Activated CD4-positive, alpha-beta T cell treated with anti-CD3 and anti-CD28 coated beads, Interleukin-2, amount 50 U/mL, for 1 hour (primary cell): ENCODE measurements at places on chromosomes 6 and 20.

GRCh38 chr6:150672800-150673199 lies 73.1 kb downstream of the PLEKHG1 start:
- no peak for DNase-seq

DNA sequence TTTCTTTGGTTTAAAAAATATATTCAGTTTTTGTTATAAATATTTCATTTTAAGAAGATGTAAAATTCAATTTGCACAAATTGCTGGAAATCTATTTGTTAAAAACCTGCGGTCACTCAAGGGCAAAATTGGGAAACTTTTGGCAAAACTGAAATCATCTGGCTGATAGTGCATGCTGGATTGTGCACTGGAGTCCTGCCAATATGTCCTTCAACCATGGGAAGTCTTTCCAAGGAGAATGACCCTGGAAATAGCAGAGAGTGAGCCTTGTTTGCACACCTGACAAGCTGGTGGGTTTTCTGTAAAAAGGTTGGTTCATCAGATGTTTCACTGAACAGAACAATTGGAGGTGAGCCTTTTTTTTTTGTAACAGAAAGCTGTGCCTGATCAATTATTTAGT lies 413.5 kb downstream of the BTBD3 start:
- no peak for DNase-seq

DNA sequence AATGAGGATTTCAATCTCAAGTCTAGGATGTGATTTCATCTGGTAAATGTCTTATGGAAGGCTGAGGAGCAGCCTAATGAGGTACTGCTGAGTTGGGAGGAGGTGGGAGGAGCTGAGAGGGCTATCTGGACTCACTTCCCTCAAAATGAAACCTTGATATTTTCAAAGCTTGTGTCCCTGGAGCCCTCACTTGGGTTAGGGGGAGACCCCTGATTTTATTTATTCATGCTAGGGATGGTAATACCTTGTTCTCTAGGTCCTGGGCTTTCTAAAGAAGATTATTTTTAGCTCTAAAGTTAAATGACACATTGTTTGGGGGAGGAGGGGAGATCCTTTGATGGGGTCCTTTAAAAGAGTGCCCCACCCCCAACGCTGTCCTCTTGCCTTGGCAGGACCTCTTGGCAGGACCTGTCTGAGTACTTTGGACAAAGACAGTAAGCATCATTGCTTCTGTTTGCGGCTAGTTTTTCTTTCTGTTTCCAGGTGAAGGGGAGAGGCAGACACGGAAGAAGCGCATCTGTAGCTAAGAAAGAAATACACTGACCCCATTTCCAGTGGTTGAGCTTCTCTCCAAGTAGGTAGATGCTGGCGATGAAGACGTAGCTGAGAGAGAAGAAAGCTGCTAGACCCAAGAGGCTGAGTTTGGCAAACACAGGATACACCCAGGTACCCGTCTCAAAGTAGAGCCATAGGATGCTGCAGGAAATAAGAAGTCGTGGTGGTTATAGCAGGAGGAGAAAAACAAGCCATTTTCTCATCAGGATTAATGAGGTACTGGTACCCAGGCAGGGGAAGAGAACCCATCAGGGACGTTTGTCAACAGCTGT lies 55.6 kb downstream of the ADTRP start:
- no peak for DNase-seq

DNA sequence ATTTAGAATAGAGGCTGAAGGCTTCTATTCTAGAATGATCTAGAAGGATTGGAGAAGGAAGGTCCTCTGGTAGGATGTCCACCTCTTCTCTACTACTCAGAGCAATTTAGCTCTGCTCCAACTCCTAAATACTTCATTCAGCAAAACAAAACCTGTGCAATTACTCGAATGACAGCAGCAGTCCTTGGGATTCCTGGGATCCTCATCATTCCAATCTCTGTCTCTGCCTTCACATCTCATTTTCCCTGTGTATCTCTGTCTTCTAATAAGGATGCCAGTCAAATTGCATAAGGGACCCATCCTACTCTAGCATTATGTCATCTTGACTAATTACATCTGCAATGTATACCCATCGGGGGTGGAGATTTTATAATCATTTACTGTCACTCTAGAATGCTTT lies 5.5 kb upstream of the AIG1 start:
- no peak for DNase-seq

DNA sequence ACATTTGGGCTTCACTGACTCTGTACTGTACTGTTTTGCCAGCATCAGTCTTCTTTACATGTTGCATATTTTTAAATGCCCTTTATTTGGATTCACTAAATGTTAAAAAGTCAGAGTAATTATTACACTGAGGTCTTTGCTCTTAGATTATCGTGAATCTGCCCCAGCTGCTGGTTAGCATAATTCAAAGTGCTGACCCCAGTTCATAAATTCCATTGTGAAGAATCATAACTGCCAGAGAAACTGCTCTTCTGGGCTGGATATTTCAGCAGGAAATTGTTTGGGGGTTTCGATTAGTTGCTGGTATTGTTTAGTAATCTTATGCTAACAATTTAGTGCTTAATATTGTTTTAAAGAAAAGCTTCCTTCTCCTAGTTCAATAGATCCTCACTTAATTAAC lies 682.1 kb upstream of the MAP3K7 start:
- no peak for DNase-seq

DNA sequence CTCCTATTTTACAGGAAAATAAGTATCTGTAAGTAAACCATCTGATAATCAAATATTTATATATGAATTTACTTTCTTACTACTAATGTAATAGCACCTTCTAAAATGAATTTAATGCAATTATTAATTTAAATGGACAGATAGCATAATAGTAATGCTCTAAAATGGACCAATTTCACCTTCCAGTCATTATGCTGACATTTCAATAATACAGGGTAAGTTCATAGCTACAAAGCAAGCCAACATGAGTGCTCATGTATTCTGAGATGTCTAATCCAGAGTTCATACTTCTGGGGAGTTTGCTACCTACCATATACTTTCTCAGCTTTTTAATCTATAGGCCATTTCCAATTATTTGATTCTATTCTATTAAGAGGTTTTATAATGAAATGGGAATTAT lies 11.6 kb downstream of the ENPP5 start:
- DNase-seq, result no peak

- no peak for DNase-seq
Observed at GRCh38 chr6:113121571-113121970, 735.6 kb upstream of the MARCKS start.

GRCh38 chr6:42374018-42374669 lies 77.6 kb downstream of the TRERF1 start:
- no peak for DNase-seq

- DNase-seq, result no peak
Observed at GRCh38 chr20:22449188-22449973, 135.0 kb downstream of the FOXA2 start.

GRCh38 chr6:139313784-139314545 lies 22.2 kb upstream of the TXLNB start:
- no peak for DNase-seq

DNA sequence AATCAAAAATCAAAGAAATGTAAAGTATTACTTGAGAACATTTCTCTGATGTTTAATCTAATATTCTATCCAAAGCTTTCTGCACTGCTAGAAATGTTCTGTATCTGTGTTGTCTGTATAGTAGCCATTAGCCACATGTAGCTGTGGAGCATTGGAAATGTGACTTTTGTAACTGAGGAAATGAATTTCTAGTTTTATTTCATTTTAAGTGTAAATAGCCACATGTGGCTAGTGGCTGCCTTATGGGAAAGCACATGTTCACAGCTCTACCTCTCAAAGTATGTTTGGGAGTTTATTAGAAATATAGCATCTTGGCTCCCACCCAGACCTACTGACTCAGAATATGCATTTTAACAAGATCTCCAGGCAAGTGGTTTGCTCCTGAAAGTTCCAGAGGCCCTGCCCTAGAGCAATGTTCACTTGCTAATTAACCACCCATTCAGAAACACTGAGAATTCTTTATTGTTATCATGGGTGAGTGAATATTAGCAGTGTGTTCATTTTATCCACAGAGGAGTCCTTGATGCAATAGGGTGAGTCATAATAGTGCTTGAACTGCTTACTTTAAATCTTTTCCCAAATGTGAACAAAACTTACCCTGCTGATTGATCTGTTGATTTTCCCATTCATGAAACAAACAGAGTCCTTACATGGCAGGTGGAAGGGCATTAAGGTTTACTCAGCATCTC lies 282.7 kb downstream of the PLCB1 start:
- DNase-seq, result no peak

- no peak for DNase-seq
Observed at GRCh38 chr6:49457771-49458170, 5.3 kb downstream of the MMUT start.

GRCh38 chr20:46605978-46606816 lies 45.1 kb downstream of the SLC13A3 start:
- DNase-seq, result no peak

DNA sequence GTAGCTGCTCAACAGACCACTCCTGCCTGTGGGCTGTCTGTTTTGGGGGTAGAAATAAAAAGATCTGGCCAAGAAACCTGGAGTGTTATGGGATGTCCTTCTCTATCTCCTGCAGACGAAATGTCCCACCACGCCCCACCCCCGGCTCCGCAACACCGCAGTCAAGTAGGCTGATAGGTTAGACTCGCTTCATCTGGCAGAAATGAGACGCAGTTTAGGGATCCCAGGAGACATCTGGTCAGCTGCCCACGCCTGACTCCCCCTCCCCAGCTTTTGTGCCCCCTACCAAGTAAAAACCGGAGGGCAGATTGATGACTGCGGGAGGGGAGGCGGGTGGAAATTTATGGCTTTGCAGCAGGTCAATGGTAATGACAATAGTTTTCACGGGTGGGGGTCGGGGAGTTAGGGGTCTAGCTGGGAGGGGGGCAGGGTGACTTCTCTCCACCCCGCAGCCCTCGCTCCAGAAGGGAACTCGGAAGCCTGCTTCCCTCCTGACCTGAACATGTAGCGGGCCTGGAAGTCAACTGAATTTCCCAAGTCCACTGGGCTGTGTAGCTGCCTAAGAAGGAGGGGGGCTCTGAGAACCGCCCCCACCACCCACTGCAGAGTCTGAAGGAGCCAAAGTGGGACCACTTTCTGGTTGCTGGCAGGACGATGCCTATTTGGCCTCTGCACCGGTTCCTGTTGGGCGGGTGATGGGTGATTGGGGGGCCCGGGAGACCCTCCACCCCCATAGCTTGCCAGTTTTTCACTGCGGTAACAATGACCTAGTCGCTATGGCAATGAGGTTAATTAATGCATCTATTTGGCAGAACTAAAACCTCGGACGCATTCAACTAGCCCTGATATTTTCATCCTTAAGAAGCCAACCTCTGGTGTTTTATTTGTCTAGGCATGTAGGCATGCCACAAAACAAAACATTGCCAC lies 25.7 kb downstream of the PMEPA1 start:
- DNase-seq, result no peak

GRCh38 chr20:11607047-11607446 lies 310.6 kb upstream of the BTBD3 start:
- DNase-seq, result no peak

DNA sequence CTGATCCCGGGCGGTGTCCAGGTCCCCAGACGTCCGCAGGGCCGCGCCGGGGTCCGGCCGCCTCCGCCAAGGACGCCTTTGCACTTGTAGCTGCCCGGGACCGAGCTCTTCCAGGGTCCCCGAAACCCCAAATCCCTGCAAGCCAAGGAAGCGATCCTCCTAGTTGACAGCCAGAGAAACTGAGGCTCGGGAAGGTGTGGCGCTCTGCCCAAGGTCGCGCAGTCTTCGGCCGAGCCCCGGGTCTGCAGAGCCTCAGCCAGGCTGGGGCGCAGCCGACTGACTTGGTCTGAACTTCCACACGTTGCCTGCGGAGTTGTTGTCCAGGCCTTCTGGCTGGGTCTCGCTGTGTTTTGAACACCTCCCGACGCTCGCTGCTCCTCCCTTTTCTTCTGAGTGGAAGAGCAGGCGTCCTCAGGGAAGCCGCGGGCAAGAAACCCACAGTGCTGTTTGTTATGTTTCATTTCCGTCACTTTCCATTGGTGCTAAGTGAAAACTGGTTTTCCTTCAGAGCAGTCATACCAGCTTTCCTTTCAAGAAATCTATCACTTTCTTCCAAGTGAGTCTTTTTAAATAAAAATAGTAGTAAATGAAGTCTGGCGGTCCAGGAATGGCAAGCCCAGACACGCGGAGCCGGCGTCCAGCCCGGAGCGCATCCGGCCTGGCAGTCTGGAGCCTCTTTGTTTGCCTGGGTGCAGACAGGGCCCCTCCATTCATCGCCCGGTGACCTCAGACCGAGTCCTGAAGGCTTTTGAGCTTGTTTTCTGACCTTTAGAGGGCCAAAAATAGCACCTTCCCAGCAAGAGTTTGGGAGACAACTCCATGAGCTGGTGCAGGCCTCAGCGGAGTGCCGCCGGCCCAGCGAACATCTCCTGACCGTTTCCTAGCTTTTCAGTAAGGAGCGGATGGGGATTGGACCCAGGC lies 698 bp downstream of the FAM210B start:
- DNase-seq, result peak; percentile 6

DNA sequence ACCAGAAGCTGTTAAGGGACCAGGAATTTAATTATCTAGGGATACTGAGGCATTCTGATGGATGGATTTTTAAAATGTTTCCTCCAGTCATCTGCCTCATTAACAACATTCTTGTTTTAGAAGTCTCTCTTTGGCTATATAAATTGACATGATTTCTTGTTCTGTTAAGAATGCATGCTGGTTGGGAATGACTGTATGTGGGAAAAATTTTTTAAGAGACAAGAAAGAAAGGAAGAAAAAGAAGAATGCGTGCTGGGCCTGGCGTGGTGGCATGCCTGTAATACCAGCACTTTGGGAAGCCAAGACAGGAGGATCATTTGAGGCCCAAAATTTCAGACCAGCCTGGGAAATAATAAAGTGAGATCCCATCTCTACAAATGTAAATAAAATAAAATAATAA lies 203.6 kb downstream of the GJA1 start:
- DNase-seq, result no peak

- no peak for DNase-seq
Observed at GRCh38 chr6:25392372-25392771, 113.2 kb downstream of the CARMIL1 start.

DNA sequence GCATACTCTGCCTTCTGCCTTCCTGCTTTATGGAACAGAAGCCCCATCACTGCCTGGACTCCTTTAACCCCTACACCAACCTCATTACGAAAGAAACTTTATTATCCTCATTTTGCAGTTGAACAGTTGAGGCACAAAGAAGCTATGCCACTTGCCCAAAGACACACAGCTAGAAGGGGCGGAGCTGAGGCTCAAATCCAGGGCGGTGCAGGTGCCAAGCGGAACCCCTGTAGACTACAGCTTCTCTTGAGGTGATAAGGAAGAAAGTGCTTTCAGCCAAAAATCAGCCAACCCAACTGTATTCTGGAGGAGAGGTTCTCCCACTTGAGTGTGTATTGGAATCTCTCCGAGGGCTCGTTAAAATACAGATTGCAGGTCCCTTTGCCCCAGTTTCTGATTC lies 90.5 kb downstream of the PRND start:
- DNase-seq, result peak; percentile 23
